T47D (cell line): ENCODE measurements at places on chromosomes 7 and 10.

DNA sequence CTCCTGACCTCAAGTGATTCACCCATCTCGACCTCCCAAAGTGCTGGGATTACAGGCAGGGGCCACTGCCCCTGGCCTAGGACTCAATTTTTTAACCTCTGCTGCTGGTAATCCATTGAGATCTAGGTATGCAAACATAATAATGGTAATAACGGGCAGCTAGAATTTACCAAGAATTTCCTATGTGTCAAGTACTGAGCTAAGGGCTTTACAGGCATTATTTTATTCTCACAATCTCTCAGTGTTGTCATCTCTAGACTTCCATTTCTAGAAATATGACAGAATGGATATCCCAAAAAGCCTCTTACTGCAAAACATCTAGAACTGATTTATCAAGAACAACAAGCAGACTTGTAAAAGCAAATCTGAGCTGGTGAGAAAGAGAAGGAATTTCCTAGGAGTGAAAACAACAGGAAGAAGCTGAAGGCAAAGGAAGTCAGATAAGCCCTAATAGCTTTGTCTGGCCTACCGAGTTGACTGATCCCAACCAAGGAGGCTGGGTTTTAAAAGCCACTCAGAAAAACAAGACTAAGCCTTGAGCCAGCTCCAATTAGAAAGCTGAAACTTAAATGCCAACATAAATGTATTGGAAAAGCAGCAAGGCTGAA, 70.6 kb downstream of the CCDC71L start:
- no peak for DNase-seq

DNA sequence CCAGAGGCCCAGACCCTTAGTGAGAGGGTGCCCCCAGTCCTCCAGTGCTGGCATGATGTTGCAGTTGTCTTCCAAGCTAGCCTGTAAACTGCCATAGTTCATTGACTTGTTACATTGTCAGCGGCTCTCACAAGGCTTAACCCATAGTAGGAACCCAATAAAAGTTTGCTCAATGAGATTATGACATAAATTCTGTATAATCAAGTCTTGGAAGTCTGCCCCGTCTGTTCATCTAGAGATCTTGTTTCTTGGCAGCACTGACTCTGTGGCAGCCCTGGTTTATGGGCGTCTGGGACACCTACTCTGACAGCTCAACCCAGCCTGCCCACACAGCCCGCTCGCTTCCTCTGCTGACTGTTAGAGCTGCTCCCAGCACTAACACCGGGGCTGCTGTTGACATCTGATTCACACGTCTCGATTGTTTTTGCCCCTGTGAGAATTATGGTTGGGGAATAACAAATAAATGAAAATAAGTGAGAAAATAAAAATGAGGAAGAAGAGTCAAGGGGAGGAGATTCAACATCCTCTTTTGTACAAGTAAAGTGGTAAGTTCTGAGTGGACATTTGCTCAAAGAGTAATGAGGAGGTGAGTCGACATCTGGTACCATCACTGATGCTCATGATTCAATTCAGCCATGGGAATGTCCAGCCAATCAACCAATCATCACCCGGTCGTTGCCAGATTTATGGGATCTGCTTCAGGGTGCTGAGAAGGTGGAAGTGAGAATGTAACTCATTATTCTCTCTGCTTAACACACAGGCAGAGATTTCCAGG, 160.8 kb downstream of the SPAG6 start:
- DNase-seq, result no peak

DNA sequence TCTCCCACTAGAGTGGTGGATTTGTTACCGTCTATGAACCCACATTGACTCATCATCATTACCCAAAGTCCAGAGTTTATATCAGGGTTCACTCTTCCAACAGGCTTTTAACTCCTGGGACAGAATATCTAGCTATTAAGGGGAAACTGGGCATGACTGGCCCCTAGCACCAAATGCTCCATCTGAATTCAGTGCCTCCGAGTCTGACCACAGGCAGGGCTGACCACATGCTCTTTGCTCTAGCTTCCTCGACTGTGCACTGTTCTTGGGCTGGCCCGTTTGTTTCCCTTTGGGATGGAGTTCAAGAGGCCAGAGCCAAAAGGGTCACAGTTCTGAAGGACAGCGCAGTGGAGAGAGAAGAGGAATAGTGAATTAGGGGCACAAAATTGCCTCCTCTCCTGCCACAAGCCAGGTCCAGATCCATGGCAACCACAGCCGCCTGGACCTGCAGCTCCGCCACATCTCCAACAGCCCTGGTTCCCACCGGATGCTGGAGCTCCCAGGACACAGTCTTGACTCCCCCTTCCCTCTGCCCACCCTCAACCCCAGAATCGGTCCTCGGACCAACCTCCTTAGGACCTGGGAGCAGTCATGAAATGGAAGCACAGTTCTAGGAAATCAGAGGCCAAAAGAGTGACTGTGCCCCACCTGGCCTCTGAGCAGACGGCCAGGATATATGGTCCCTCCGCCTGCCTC, 16.2 kb downstream of the CAMK2G start:
- no peak for DNase-seq

GRCh38 chr7:50281680-50282445, 22.7 kb upstream of the IKZF1 start:
- no peak for DNase-seq

- DNase-seq, result no peak
These were observed 277.1 kb upstream of the POM121L12 start for GRCh38 chr7:52758356-52758755.

- DNase-seq, result no peak
These were observed 227.0 kb downstream of the TRIL start for GRCh38 chr7:28731092-28731658.

- no peak for DNase-seq
These were observed 111.9 kb upstream of the FAM20C start for GRCh38 chr7:80259-81067.

DNA sequence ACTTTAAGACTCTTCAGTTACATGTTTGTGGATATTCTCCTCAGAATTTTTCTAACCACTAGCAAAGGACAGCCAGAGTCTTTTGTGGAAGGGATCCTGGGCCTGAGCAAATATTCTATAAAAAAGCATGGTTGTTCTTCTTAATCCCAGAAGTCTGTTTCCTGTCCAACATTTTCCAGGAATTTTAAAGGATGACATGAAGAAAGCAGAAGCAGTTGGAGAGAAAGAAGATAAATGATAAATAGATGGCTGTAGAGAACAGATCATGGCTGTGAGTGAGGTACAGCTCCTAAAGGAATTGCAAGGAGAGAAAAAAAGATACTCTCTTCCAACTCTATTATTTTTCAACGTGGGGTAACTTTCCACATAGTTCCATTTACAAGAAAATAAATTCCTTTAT, 91.8 kb upstream of the STEAP4 start:
- no peak for DNase-seq

DNA sequence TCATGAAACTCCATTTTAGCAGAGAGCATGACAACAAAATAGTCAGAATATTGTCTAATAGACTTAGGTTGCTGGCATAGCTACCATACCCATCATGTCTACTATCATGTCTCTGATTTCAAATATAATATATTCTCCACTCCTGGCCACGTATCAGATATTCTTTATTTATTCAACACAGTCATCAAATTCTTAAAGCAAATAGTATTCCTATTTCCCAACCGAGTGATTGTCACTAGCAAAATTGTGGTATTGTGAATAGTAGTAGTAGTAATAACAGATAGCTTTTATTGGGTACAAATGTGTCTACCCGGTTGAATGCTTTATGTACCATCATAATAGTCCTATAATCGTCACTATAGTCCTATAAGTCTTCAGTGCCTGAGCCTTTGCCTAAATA, 918.6 kb downstream of the KCNMA1 start:
- DNase-seq, result no peak

GRCh38 chr7:75951506-75951905, 36.6 kb downstream of the POR start:
- DNase-seq, result peak; percentile 84

DNA sequence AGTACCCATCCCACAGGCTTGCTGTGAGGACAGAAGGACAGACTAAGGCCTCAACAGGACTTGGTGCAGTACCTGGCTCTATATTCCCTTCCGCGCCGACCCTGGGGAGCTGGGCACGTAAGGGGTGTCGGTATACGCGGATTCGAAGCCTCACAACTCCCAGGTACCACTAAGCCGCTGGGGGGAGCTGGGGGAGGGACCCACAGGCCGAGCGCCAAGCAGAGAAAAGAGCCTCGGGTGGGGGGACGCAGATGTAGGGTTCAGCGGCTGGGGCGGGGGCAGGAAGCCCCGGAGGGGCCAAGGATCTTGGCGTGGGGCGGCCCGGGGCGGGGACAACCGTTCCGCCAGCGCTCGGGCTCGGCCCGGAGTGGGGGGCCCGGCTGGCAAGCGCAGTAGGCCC, 126.4 kb upstream of the ZNF746 start:
- DNase-seq, result no peak
